ENCODE measurements at places on chromosomes 2 and 18.

DNA sequence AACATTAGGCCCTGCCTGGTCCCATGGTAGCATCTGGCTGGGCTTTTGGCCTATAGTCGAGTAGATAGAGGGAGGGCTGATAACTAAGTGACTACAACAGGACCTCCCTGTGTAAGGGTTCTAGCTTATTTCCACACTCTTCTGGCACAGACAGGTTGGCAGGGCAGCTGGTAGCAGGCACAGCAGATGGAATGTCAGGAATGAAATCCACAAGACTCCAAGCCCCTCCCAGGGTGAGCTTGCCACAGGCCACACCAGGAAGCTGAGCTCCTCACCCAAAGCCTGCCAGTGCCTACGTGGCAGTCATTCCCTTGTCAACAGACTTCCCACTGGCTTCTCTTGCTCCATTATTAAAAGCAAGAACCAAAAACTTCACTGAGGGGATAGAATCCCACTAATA, 20.7 kb upstream of the C1QL2 start:
- peak; percentile 30 for DNase-seq

DNA sequence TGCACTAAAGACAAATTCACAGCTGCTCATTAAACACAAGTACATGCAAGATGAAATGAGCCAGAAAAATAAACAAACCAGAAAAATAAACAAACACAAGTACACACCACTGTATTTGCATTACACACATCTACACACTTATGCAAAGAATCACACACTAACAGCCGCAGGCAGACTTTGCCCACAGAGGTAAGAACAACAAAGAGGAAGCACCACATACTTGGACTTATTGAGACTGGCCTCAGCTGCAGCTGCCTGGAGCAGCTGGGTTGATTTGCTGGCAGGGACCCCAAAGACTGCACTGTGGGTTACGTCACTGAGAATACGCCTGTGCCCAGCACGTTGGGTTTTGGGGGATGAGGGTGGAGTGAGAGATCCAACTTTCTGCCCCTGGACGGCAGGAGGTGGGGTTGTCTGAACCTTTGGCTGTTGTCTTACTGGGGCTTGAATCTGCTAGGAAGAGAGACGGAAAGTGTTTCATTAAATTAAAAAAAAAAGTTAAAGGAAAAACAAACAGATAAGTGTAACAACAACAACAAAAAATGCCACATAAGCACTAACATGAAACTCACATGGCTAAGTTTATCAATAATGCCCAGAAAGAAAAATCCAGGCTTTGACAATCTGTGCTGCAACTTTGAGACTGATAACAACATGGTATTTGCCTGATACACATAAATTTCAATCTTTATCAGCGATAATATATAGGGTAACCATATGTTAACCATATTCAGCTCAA, 71.9 kb upstream of the NFU1 start:
- no peak for DNase-seq

DNA sequence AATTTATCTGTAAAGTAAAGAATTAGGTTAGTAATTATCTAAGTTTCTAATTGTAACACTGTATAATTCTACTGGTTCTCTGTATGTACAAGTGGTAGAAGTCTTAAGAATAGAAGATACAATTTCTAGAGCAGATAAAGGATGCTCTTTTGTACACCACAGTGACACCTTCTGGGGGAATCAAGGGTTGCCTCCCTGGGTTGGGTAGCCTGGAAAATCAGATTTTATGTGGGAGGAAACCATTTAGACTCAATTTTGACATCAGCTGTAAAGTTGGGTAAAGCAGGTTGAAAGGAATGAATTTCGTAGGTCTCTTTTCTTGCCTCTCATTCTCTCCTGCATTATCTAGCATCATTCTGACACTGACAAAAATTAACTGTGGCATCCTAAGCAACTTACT, 354.8 kb downstream of the DCC start:
- peak; percentile 13 for DNase-seq

GRCh38 chr2:121627525-121628050, 21.7 kb downstream of the CLASP1 start:
- DNase-seq, result no peak

- no peak for DNase-seq
Observed at GRCh38 chr2:114400890-114401289, 41.6 kb upstream of the DPP10 start.

- no peak for DNase-seq
Observed at GRCh38 chr2:108320326-108320922, 31.7 kb downstream of the SULT1C2 start.

DNA sequence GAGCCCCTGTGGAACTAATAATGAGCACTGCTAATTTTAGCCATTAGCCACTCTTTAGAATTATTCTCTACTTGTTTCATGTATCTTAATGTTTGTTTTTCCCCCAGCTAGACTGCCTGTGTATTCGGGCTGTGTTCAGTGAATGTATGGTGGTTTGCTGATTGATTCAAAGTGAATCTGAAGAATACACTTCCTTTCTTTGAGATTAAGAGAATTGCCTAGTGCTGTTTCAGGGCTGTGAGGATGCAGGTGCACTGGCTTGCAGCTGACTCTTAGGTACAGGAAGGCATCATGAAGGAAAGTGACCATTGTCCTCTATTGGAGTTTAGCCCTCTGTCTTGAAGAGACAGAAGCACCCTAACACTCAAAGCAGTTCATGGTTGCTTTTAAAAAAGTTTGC, 138.7 kb downstream of the CERS6 start:
- no peak for DNase-seq

DNA sequence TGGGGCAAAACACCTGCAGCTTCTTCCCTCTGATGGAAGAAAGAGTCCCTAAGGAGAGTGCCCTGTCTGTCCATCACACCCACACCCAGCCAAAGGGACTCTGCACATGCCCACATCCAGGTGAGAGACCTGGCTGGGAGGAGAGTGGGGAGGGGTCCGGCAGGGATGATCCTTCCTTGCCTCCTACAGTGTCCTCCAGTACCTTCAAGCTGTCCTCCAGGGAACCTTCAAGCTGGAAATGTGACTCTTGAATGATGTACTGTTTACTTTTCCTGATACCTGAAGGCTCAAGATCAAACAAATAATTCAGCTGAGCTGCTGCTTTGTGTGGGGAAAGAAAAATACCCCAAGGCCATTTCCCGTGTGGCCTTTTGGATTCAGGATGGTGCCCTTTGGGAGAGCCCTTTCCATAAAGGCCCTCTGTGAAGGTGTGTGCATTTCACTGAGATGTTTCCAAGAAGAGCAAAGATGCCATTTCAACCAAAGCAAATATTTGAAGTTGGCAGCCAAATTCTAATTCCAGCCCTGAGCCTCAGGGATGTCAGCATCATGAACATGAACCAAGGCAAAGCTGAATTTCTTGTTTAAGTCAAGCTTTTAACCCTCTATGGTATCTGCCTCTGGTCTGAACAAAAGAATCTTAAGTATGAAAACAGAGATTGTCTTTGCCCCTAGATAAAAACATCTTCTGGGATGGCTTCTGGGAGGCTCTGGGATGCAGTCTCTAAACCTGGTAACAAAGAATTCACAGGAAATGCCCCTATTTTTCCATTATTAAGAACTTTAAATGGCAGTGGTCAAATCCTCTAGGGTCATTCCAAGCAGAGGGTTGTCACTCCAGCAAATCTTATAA, 11.1 kb downstream of the EVA1A start:
- DNase-seq, result no peak

DNA sequence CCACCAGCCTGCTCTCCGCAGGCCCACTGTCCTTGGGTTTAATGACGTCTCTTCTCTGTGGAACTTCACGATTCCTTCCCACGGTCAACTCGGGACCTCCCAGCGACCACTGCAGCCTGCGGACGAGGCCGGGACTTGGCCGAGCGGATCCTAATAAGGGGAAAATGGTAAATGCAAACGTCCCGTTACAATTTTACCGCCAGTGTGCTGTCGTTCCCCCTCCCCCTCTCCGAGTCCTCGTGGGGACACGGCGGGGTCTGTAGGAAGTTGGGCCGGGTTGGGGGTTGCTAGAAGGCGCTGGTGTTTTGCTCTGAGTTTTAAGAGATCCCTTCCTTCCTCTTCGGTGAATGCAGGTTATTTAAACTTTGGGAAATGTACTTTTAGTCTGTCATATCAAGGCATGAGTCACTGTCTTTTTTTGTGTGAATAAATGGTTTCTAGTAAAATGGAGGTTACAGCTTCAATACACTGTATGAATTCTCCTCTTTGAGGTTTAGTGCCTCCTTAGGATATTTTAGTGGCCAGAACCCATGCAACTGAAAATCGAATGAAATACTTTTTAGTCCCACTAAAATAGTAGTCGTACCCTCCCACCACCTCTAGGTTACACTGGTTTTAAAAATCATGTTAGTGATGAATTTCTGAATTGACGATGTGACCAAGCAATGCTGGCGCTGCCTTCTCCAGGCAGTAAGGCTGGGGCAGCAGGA, 2.3 kb downstream of the HOXD11 start:
- DNase-seq, result no peak

DNA sequence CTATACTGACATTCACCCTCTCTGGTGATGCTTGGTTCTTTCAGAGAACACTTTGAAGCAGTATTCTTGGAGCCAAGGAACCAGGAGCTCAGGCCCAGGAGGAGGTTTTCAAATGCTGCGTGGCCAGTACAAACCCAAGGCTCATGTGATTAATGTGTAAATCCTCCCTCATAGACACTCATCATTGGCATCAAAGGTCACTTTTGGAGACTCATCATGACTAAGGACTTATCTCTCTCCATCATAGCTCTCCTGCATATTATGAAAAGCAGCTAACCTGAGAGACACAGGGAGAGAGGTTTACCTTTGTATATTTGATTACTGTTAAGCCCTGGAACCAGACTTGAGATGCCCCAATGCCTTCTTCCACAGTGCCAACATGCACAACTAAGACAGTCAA, 115.3 kb upstream of the SRD5A2 start:
- DNase-seq, result no peak

- no peak for DNase-seq
Observed at GRCh38 chr2:36965206-36965605, 1.1 kb downstream of the STRN start.

GRCh38 chr2:201109186-201109585, 6.8 kb upstream of the CFLAR start:
- no peak for DNase-seq

- DNase-seq, result no peak
Observed at GRCh38 chr2:7517088-7517487, 599.9 kb downstream of the RNF144A start.

DNA sequence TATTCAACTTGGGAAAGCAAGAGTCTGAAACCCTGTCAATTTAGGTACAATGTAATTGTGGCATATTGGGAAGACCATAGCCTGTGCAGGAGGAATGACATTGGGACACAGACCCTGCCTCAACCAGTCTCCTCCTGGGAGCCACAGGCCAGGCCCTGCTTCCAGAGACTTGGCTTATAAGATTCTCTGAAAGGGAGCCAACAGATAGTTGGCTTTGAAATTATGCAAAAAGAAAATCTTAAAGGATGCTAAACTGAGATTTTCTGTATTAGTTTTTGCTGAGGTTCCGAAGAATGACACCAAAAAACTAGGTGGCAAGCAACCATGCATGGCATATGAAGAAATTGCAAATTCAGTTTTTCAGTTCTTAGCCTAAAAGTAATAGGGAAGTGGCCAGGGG, 76.4 kb upstream of the CYRIA start:
- DNase-seq, result no peak

GRCh38 chr2:219433666-219434467, 776 bp upstream of the SPEG start:
- peak; percentile 15 for DNase-seq

DNA sequence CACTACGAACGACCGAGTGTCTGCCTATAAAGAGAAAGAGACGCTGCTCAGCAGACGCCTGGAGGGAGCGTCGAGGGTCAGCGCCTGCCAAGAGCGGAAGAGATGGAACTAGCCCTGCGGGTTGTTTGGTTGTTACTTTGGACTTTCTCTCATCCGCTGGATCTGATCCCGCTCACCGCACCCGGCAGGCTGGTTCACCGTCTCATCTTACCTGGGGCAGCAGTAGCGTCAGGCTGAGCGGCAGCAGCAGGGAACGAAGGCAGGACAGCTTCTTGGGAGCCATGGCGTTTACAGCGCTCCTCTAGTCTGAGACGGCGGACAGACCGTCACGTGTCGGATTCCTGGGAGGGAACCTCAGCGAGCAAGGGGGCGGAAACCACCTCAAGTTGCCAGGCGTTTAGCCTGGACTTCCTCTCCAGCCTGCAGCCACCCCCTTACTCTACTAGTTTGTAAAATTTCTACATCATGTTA, 1.9 kb downstream of the GLB1L start:
- DNase-seq, result no peak

- DNase-seq, result no peak
Observed at GRCh38 chr2:109385506-109385905, 228.3 kb downstream of the SEPTIN10 start.

DNA sequence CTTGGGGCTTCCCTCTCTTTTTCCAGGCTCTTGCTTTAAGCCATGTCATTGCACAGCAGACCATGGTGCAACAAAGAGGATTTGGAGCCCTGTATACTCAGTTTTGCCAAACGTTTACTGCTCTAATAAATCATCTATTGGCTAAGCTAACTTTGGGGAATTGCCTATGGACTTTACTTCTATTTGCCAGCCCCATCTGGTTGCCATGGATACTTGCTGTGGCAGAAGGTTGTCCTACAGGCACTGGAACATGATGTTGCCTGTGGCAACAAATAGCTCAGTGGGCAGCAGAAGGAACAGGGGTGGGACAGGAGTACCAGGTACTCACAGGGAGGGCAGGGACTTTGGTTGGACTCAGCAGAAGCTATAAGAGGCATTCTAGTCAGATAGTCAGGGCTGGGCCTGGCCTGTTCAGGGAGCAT, 129.7 kb downstream of the CCDC85A start:
- DNase-seq, result peak; percentile 92

DNA sequence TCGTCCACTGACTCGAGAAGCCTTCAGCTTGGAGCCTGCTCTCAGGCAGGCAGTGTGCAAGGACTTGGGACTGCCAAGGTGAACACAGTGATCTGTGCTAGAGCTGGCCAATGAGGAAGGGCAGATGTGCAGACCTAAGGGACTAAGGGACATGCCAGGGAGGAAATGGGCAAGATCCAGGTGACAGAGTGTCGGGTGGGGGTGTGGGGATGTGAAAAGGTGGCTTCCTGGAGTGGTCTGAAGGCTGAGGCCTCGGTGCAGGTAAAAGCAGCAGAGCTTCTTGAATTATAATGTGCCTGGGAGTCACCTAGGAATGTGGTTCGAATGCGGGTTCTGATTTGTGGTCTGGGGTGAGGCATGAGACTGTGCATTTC, 42.0 kb downstream of the STEAP3 start:
- no peak for DNase-seq

DNA sequence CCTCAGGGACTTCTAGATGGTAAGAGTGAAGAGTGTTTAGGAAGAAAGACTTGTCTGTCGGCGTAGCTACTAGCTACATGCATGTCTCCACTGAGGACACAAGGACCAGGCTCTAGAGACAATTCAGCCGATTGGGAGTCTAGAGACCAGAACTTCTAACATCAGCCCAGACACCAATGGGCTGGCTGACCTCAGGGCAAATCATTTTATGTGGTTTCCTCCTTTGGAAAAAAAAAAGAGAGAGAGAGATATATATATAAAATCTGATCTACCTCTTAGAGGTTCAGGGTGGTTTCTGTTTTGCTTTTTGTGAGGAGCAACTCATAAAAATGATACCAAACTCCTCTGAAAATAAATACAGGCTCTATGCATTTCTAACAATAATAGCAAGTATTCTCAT, 212.8 kb downstream of the BCL2 start:
- no peak for DNase-seq

Data from NCI-H446 (cell line).